ENCODE measurements at places on chromosomes 1 and 21. TPM values are rescaled to one million over a fixed set of nuclear protein-coding genes. Genes with fewer than 3 reads are reported as not detected.

CLDN14 gene
- not detected for total RNA-seq

CHIA gene
- not detected for total RNA-seq

RGS16 gene
- 0.30 TPM for total RNA-seq

MSH4 gene
- not detected for total RNA-seq

CACHD1 gene
- 1.4 TPM for total RNA-seq

ARHGEF10L gene
- total RNA-seq = 8.0 TPM

NR5A2 gene
- 2.7 TPM for total RNA-seq

UBASH3A gene
- 0.13 TPM for total RNA-seq

CYP4A22 gene
- total RNA-seq = not detected

OR2M3 gene
- total RNA-seq = not detected

CD1B gene
- not detected for total RNA-seq

PITHD1 gene
- total RNA-seq = 26.4 TPM

XCL2 gene
- not detected for total RNA-seq

Measured in A549 treated with GW870086 at 1 μM for 4 hours (cell line).